ENCODE measurements at places on chromosomes 11 and 22.

DNA sequence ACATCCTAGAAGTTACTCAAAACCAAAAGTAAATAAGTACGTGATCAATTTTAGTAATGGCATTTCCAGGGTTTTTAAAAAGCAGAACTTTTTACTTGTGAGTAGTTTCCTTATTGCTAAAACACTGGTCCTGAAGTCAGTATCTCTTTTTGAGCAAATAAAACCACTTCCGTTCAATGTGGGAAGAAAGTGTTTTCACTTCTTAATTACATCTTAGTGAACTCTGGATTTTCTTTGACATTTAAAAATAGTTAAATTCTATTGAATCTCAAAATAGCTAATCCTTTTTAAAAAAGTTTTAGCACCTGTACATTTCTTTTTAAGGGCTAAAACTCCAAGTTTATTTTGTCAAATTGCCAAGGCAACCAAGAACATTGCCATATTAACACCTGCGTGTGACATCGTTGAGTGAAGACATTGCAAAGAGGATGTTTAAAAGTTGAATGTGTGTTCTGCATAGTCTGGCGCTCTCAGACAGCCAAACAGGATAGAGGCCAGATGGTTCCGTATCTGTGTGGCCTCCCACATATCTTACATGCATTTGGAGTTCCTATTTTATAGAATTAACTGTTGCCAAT is 17.2 kb upstream of the OR5B21 start:
- no peak for DNase-seq

GRCh38 chr22:48391820-48392219 is 1435.9 kb downstream of the BRD1 start:
- DNase-seq: no peak

DNA sequence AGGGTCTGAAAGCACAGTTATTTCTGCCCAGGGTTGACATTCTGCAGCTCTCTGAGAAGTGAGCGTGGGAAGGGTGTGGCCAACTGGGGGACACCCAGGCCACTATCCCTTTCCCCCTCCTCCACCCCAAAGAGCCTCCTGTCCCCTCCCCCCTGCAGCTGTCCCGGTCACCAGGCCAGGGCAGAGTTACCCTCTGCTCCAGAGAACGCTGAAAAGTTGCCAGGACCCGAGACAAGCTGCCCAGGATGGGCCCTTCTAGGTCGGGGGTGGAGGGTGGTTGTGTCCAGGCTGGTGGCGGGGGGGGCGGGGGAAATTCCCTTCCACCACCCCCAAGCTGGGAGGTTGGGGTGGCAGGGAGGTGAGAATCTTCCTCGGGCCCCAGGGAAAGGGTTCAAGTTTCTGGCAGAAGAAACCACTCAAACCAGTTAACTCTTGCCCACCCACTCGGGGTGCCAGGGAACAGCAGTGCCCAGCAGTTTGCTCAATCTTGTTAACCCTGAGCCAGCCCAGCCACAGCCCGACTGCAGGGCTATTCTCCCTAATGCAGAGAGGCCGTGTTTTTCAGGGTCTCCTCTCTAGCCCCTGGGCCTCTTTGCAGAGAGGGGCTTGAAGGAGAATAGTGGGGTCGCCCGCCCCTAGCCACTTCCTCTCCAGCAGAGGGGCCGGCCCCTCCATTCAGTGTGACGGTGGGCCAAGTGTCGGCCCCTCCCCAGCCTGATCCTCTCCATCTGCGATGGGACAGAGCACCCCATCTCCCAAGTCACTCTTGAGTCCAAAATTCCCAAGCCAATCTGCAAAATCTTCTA is 697 bp downstream of the LGALS1 start:
- DNase-seq: no peak

DNA sequence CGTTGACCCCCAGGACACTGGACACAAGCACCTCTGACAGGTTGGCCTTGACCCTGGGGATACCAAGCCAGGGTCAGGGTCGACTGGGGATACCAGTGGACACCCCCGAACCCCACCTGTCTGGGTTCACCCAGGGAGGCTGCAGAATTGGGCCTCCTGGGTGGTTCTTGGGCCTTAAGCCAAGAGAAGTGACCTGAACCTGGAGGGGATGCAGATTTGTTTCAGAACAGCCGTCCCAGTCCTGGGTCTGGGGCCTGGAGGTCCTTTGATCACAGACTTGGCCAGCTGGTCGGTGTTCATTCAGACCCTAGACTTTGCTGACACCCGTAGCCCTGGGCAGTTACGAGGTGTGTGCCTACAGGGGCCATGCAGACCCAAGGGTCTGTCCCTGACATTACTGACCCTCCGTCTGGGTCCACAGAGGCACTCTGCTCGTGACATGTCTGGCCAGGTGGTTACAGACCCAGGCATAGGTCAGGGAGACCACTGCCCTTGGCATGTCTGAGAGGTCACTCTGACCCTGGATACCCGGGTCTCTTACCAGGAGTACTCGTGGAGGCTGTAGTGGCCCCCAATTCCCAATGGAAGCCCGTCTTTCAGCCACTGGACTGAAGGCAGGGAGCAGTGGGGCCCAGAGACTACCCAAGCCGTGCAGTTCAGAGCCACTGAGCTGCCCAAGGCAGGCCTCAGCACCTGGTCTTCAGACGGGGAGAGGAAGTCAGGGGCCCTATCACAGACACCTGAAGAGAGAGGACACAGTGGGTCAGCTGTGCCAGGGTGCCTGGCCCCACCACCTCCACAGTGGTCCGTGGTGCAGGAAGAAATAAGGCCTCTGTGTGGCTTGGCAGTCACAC is 6.4 kb downstream of the SIGIRR start:
- DNase-seq: no peak

DNA sequence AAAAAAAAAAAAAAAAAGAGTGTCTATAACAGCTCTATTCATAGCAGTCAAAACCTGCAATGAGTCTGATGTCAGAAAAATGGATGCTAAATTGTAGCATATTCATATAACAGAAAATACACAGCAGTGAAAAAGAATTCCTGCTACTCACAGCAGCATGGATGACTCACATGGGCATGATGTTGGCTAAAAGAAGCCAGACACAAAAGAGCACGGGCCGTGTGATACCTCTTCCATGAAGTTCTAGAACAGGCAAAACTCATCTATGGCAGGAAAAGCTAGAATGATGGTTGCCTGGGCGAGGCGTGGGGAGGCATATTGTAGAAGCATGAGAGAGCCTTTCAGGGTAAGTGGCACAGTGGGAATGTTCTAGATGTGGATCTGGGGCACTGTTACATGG is 18.9 kb downstream of the PLAAT3 start:
- no peak for DNase-seq

DNA sequence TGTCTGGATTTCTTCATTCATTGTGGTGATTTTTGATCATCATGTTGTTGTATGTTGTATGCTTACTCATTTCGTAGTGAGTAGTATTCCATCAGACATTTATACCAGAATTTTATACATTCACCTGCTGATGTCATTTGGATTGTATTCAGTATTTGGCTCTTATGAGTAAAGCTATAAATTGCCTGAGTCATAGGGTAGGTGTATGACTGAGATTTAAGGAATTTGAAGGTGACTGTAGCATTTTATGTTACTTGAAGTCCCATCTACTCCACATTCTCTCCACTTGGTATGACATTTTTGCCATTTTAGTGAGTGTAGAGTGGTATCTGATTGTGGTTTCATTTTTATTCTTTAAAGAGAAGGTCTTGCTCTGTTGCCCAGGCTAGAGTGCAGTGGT is 548.2 kb downstream of the TBC1D22A start:
- DNase-seq: no peak

GRCh38 chr11:70481625-70482528 is 83.5 kb downstream of the CTTN start:
- DNase-seq: no peak

- DNase-seq: no peak
Measured at GRCh38 chr11:82826526-82826925, 73.7 kb downstream of the PRCP start.

- DNase-seq: no peak
Measured at GRCh38 chr22:44412136-44412731, 85.8 kb downstream of the RTL6 start.

DNA sequence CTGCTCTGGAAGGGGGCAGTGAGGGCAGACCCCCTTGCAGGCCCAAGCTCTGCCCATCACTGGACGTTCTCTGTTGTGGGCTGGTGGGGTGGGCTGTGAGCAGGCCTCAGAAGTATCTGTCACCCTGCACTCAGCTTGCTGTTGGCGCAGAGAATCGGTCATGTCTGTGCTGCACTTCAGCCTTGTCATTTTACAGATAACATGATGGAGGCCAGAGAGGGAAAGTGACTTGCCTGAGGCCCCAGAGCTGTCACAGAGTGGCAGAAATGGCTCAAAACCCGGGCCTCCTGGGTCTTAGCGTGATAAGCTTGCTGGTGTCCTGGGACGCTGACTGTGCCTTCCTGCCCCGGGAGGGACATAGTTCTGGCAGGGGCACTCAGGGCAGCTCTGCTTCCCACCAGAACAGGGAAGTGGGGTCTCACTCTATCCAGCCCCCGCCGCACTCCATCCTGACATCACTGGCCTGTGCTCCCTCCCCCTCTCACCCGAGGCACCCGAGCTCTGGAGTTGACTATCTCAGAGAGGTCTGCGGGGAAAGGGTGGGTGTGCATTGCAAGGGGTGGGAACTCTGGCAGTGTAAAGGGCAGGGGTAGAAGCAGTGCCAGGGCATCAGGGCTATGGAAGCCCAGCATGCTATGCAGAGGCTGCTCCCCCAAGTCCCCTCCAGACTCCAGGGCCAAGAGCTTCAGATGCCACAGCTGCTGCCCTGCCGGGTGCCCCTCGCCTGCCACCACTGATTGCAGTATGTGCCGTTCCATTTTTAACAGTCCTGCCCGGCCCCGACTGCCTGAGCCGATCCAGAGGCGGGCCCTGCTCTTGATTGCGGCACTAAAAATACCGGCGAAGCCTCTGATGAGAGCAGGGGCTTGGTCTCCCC is 50.4 kb upstream of the NECTIN1 start:
- no peak for DNase-seq

- DNase-seq: no peak
Measured at GRCh38 chr11:66688561-66689534, 11.2 kb upstream of the RBM4B start.

DNA sequence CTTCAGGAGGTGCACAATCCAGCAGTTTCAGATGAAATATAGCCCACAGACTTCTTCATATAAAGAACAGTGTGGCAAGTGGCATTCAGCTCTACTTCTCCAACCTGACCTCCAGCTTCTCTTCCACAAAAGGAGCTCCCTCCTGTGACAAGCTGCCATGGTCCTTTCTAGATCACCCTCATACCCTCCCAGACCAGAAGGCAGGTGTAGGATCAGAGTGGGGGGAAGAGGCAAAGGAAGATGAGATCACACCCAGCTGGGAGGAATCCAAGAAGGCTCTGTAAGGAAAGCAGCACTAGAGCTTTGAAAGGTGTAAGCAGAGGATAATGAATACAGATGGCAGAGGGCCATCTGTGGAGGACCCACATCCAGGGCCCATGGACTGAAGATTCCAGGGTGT is 7.6 kb downstream of the CLPB start:
- DNase-seq: no peak

- DNase-seq: no peak
Measured at GRCh38 chr11:61010466-61011228, 39.2 kb downstream of the CD6 start.

- no peak for DNase-seq
Measured at GRCh38 chr11:83508804-83509203, 222.6 kb upstream of the CCDC90B start.

DNA sequence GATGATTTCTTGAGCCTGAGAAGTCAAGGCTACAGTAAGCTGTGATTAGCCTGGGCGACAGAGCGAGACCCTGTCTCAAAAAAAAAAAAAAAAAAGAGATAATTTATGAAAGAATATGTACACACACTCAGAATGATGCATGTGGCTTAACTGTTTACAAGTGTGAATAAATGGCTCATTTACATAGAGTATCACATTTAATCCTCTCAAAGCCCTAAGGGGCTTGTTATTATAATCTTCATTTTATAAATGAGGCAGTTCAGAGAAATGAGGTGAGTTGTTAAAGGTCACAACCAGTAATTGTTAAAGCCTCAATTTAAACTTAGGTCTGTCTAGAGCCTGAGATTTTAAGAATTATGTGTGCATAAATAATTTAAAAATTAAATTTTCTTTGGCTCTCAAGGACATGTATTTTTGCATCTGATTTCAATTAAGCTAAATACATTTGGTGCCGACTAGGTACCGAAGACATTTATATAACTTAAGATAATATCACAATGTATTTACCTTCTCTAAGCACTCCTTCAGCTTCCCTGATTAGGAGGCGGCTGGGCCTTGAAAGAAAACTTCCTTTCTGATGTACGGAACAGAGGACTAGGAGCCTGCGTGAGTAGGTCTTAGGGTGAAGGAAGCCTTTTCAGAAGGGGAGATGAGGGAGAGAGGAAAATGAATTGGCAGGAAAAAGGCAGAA is 28.5 kb upstream of the DDX6 start:
- DNase-seq: no peak

DNA sequence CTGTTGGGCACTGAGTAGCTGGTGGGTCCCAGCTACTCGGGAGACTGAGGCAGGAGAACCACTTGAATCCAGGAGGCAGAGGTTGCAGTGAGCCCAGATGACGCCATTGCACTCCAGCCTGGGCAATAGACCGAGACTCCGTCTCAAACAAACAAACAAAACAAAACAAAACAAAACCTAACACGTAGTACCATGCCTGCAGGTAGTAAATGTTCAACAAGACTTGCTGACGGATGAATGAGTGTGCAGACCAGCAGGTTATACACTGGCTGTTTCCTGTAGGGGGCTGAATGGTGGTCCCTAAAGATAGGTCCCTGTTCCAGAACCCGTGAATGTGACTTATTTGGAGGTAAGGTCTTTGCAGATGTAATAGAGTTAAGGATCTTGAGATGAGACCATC is 12.8 kb upstream of the MRGPRD start:
- DNase-seq: no peak

GRCh38 chr11:86608251-86608799 is 64.1 kb downstream of the ME3 start:
- peak; percentile 25 for DNase-seq

DNA sequence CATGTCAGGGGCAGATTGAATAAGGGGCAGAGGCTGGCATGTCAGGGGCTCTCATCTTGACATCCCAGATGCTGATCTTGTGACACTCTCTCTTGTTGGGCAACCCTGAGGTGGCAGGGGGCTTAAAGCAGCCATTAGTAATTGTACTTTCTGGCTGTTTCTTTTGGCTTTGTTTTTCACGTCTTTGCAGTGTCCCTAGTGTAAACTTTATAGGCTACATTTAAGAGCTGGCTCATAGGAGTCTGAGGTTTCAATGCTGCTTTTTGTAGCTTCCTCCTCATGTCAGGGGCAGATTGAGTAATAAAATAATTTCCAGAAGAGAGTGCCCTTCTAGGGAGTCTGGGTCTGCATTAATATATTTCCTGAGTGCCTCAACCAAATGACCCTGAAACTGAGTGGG is 86.1 kb downstream of the RAB38 start:
- DNase-seq: no peak

DNA sequence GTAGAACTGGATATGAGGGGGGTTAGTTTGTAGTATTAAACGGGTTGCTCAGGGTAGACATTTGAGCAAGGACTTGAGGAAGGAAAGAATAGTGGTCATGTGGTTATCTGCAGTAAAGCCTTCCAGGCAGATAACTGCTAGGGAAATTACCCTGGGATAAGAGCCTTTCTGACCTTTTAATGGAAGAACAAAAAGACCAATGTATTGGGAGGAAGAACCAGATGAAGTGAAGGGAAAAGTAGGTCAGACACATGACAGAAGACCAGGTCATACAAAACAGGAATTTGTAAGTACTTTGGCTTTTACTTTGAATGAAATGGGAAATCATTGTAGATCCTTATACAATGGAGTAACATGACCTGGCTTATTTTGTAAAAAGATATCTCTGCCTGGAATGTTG is 241.9 kb upstream of the CTSC start:
- no peak for DNase-seq

Data from NCI-H1105 (cell line).